ENCODE measurements at places on chromosomes 3 and 15.

DNA sequence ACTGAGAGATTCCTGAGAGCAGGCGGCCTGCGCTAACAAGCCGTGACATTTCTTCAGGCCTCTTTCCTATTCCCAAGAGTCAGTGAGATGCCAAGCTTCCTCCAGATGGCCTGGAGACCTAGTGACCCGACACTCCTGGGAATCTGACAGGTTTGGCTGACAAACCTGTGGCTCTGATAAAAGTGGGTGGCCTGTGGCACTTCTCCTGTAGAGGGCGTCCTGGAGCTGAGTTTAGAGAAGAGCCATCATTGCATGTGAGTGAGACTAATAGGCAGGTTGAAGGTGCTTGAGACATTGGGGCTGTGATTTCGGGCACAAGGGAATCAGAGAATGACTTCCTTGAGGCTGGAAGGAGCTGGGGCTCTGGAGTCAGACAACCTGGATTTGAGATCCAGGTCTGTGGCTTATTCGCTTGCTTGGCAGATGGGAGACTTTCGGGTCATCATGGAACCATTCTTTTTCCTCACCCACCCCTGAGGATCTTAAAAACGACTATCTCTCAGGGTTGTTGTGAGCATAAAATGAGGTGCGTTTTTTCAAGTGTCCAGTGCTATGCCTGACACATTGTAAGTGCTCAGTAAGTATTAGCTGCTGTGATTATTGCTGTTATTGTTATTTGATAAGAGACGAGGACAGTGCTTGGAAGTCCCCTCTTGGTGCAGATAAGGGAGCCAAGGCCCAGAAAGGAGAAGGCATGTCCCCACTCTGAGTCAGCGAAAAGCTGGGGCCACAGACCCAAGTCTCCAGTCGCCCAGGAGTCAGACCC is 77.2 kb downstream of the SCN10A start:
- peak; percentile 42 for DNase-seq

DNA sequence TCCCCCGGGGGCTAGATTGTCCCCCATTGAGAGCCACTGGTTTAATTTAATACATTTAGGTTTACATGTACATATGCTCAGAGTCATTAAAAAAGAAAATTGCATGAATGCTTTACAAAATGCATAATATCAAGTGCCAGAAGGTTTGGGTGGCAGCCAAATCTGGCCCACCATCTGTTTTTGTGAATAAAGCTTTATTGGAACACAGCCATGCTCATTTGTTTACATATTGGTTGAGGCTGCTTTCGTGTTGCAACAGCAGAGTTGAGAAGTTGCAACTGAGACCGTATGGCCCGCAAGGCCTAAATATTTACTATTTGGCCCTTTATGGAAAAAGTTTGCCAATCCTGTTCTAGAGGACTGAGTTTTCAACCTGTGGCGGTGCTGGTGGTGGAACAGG is 32.1 kb upstream of the RGMA start:
- DNase-seq, result no peak

GRCh38 chr15:79003301-79003700 is 58.5 kb upstream of the CTSH start:
- DNase-seq, result no peak

- DNase-seq, result no peak
Measured at GRCh38 chr15:60620708-60621107, 141.8 kb upstream of the ICE2 start.

GRCh38 chr3:146241523-146242240 is 9.2 kb downstream of the PLSCR4 start:
- no peak for DNase-seq

- no peak for DNase-seq
Measured at GRCh38 chr15:70278644-70279043, 180.9 kb upstream of the TLE3 start.

DNA sequence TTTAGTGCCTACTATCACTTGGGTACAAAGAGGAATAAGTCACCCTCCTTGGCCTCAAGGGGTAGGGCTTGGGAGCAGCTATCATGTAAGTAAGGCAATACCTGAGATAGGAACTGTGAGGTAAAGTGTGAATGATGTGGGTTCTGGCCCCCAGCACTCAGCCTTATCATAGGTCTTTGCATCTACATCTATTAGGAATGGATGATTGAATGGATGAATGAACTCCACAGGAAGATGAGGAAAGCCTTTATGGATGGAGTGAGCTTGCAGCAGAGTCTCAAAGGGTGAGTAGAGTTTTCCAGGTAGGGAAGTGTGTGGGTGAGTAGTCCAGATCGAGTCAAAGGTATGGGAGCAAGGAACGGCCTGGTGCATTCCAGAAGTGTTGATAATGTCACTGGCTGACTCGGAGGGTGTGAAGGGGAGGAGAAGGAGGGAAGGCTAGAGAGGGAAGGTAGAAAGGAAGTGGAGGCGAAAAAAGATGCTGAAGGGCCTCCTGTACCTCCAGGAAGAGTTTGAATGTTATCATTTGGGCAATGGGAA is 13.1 kb upstream of the ABHD2 start:
- no peak for DNase-seq

DNA sequence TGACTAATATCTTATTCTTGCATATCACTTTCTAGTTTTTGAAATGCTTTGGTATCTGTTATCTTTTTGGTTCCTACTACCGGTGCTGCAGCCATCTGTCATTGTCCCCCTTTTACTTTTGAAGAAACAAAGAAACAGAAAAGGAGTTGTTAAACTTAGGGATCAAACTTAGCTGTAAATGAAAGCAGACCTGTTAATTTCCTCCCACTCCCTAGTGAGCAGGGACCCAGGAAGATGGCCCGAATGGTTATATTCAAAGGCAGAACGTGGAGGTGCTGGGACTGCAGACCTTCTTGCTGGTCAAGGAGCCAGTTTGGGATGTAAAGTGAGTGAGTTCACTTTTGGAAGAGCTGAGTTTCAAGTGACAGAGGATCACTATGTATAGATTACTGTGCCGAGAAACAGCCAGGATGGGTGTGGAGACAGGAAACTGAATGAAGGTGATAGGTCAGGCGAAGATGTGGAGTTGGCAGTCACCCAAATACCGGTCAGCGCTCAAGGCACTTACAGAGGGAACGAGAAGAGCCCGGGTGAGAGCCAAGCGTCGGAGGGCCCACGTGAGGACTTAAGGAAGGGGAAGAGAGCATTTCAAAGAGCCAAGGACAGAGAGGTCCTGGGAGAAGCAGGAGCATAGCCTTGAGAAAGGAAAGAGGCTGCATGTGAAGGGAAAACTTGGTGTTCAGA is 20.1 kb downstream of the KBTBD8 start:
- DNase-seq, result no peak

GRCh38 chr3:71876135-71877105 is 91.5 kb upstream of the PROK2 start:
- DNase-seq, result no peak

GRCh38 chr3:122111974-122112373 is 56.8 kb downstream of the CD86 start:
- DNase-seq, result no peak

DNA sequence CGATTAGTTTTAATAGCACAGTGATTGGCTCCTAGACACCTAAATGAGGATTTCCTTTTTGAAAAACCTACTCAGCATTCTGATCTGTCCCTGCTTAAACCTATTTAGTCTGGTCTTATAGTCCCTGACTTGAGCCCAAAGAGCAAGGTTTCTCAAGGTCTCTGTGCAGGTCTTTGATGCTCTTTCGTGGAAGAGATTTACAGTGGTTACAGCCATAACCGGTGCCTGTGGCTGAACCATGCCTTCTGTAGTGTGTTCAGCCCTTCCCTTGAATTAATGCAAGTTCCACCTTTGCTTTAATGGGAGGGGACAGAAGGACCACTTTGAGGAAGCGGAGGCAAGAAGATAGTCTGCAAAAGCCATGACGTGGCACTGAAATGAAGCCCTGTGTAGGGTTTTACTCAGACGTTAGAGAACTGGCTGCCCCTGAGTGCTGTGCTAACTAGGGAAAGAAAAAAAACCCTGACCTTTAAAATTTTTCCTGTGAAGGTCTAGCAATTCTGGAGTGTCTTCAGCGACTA is 43.0 kb downstream of the ZBTB38 start:
- DNase-seq, result peak; percentile 30

DNA sequence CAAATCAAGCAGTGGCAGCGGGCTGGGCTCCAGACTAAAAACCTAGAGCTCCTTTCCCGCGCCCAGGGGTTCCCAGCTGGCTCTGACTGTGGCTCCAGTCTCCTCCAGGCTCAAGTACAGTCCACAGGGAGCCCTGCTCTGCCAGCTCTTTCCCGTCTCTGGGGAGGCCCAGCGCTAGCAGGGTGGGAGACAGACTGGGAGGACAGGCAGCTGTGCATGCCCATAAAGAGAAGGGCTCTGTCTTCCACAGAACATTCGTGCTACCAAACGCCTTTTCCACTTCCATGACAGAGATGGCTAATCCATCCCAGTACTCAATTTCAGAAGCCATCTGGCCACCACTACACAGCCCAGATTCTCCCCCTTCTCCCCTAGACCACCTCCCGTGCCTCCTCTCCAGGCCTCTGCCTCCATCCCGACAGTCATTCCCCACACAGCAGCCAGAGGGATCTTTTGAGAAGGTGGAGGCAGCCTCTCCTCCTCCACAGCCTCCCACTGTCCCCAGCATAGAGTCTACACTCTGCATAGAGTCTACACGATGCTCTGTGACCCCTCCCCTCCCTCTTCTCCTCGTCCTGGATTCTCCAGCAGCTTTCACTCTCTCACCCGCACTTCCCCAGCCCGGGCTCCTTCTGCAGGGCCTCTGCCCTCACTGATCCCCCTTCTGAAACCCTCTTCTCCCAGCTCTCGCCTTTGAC is 6.8 kb upstream of the DUSP7 start:
- no peak for DNase-seq

GRCh38 chr3:158771577-158771976 is 30.3 kb upstream of the MFSD1 start:
- no peak for DNase-seq

DNA sequence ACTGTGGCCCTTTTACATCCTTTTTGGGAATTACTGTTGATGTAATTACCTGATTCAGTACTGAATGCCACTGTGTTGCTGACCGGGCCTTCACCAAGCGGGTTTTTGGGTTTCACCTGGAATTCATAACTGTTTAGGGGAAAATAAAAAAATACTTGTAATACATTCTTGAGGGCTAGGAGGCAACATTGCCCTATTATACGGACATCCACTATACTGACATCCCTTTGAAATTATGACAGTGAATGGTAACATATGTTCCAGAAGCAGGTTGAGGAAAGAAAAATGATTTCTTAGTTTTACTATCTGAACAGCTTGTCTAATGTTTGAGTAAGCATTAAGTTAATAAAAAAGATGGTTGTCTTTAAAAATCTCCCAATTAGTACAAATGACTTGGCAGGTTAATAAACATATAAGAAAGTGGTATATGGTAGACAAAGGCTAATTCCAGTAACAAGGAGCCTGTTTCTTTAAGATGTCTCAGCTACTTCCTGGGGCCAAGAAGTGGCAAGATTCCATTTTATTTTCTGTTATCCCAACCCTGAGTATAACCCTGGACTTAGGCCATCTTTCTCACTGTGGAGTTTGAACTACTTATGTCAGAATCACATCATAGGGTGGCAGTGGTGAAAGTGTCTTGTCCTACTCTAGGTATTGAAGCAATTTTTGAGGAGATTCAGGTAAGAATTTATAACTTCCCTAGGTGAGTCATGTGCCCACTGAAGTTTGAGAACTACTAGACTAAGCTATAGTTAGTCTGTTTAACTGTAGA is 45.5 kb downstream of the TFG start:
- DNase-seq, result no peak

DNA sequence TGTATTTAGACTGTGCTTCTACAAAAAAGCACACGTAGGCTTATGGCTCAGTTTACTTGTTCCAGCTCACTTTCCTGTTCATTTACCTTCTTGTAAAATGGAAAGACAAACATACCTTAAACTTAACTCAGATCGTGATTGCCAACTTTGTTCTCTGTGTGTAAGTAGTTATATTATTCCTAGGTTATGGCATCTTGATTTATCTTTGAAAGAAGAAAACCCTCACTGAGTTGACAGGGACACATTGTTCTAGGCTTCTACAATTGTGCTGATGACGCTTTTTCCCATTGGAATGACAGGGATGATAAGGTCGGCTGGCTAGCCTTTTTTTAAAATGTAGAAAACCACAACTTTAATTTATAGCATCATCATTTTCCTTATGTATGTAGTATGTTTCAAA is 140.7 kb downstream of the IGF1R start:
- DNase-seq, result no peak

- no peak for DNase-seq
Measured at GRCh38 chr3:168162172-168162571, 66.4 kb upstream of the GOLIM4 start.

- peak; percentile 67 for DNase-seq
Measured at GRCh38 chr15:85485956-85486567, 105.7 kb downstream of the AKAP13 start.

DNA sequence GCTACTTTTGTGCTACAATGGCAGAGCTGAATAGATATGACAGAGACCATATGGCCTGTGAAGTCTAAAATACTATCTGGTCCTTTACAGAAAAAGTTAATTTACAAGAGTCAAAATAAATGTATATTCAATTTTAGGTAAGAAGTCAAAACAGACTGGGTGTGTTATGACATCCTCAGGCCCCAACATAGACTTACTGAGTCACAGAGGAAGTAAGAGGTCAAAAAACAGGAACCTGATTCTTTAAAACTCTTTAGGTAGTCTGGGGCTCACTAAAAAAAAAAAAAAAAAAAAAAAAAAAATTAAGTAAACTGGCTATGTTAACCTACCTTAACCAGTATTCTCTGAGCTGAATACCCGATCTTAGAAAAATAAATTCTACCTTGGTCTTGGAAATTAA is 13.1 kb downstream of the DNAAF4 start:
- no peak for DNase-seq

- no peak for DNase-seq
Measured at GRCh38 chr3:190734490-190734889, 128.0 kb downstream of the GMNC start.

DNA sequence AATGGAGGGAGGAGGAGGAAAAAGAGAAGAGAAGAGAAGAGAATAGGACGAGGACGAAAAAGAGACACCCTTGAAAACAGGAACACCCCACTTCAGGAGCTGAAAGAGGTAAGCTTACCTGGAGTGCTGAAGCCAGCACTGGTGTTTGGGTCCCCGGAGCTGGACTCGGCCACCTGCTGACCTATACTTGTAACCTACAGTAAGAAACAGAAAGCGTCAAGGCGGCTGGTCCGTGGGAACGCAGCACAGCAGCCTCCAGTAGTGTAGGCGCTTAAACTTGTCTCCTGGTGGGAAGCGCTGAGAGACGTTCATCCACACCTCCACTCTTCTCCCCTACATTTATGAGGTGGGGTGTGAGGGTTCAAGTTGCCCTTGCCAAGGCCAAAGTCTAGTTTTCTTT is 141.0 kb downstream of the NSMCE3 start:
- no peak for DNase-seq

DNA sequence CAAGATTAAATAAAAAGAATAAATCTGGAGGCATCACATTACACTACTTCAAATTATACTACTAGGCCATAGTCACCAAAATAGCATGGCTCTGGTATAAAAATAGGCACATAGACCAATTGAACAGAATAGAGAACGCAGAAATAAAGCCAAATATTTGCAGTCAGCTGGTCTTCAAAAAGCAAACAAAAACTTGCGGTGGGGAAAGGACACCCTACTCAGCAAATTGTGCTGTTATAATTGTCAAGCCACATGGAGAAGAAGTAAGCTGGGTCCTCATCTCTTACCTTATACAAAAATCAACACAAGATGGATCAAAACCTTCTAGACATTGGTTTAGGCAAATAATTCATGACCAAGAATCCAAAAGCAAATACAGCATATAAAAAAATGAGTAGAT is 259.2 kb upstream of the SLITRK3 start:
- no peak for DNase-seq

GRCh38 chr3:188796122-188796631 is 375.6 kb upstream of the TPRG1 start:
- DNase-seq, result no peak

Data from stimulated activated naive CD8-positive, alpha-beta T cell treated with anti-CD3 and anti-CD28 coated beads, Interleukin-15, amount 100 ng/mL, for 72 hours (primary cell).